ENCODE measurements at places on chromosomes 2 and 18. TPM values are rescaled to one million over a fixed set of nuclear protein-coding genes. Genes with fewer than 3 reads are reported as not detected.

Gene CFAP65
- not detected for total RNA-seq

Gene PROKR1
- total RNA-seq: not detected

Gene IGFBP5
- 0.51 TPM for total RNA-seq

Gene SERPINB13
- 48.0 TPM for total RNA-seq

Gene MC2R
- total RNA-seq: not detected

Gene CDK15
- total RNA-seq: 0.26 TPM

Gene ECEL1
- total RNA-seq: not detected

Gene IL36A
- total RNA-seq: 6.3 TPM

Gene FLACC1
- total RNA-seq: 0.26 TPM

Gene MOGAT1
- total RNA-seq: not detected

Data from bronchial epithelial cell (primary cell).